Cerebellum (tissue), 4 donors: ENCODE measurements at places on chromosomes 5 and 9. TPM values are rescaled to one million over a fixed set of nuclear protein-coding genes. Genes with fewer than 3 reads are reported as not detected.

The SLCO6A1 gene
- not detected for total RNA-seq

The RNF208 gene
- 0.73 TPM for total RNA-seq

The CDH9 gene
- 16.0 TPM for total RNA-seq

The PCDHAC2 gene
- total RNA-seq, result 34.8 TPM

The ANKRD55 gene
- total RNA-seq, result 6.2 TPM

The GABBR2 gene
- total RNA-seq, result 45.3 TPM

The VLDLR gene
- total RNA-seq, result 46.4 TPM

The EQTN gene
- 0.73 TPM for total RNA-seq

The OR13J1 gene
- not detected for total RNA-seq

The OR4F3 gene
- total RNA-seq, result 0.54 TPM

The SPINK7 gene
- total RNA-seq, result not detected

The SELENOP gene
- total RNA-seq, result 82.0 TPM

The DUSP1 gene
- 36.9 TPM for total RNA-seq

The DDX4 gene
- 0.09 TPM for total RNA-seq

The FBP2 gene
- not detected for total RNA-seq

The TAF11L5 gene
- not detected for total RNA-seq

The C5orf58 gene
- not detected for total RNA-seq

The CARD9 gene
- total RNA-seq, result 1.9 TPM

The ACSL6 gene
- 55.9 TPM for total RNA-seq

The TAL2 gene
- total RNA-seq, result 2.4 TPM

The INSL4 gene
- not detected for total RNA-seq

The WDR31 gene
- total RNA-seq, result 2.4 TPM

The GPX3 gene
- total RNA-seq, result 2.6 TPM

The CXCL14 gene
- 0.73 TPM for total RNA-seq

The IRF1 gene
- total RNA-seq, result 2.4 TPM

The MYO10 gene
- 21.7 TPM for total RNA-seq

The RELL2 gene
- 8.0 TPM for total RNA-seq

The AMBP gene
- not detected for total RNA-seq

The KCNV2 gene
- not detected for total RNA-seq

The CEL gene
- total RNA-seq, result 0.73 TPM

The FGF10 gene
- total RNA-seq, result 3.7 TPM

The HEMGN gene
- 2.7 TPM for total RNA-seq

The SLC34A3 gene
- total RNA-seq, result not detected

The BHMT2 gene
- total RNA-seq, result 0.82 TPM

The CA9 gene
- not detected for total RNA-seq

The SLC4A9 gene
- 0.45 TPM for total RNA-seq

The PLAC8L1 gene
- not detected for total RNA-seq

The CFAP77 gene
- 0.36 TPM for total RNA-seq

The ITK gene
- total RNA-seq, result 0.09 TPM

The TNFSF15 gene
- total RNA-seq, result 0.18 TPM

The TMC1 gene
- 0.45 TPM for total RNA-seq

The ANKRD31 gene
- total RNA-seq, result 0.82 TPM
